ENCODE measurements at places on chromosomes 4 and X.

- no peak for DNase-seq
Measured at GRCh38 chr4:89285745-89286144, 21.9 kb downstream of the GPRIN3 start.

- no peak for DNase-seq
Measured at GRCh38 chrX:36504625-36505024, 503.5 kb upstream of the FAM47C start.

DNA sequence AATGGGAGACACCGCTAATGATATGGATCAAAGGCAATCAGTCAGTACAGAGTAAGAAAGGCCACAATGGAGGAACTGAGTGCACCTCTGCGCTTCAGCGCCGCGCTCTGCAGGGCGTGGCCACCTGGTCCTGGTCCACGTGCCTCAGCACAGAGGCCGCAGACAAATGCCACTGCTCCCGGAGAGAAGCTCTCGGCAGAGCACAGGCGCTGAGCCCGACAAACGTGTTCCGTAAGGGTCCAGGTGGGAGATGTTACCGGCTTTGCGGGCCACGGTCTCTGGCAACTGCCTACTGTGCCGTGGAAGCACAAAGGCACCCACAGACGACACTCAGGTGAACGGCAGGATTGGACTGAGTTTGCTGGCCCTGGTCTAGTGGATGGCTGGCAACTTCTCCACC, 68.9 kb downstream of the ACOX3 start:
- DNase-seq: no peak

GRCh38 chrX:103817502-103817901, 14.6 kb downstream of the RAB9B start:
- DNase-seq: no peak

GRCh38 chr4:182593864-182594263, 323.3 kb downstream of the DCTD start:
- no peak for DNase-seq

- DNase-seq: no peak
Measured at GRCh38 chrX:115462406-115462805, 98.6 kb upstream of the PLS3 start.

- no peak for DNase-seq
Measured at GRCh38 chr4:30920043-30920442, 199.9 kb downstream of the PCDH7 start.

- no peak for DNase-seq
Measured at GRCh38 chrX:153539171-153539978, 21.9 kb downstream of the ATP2B3 start.

DNA sequence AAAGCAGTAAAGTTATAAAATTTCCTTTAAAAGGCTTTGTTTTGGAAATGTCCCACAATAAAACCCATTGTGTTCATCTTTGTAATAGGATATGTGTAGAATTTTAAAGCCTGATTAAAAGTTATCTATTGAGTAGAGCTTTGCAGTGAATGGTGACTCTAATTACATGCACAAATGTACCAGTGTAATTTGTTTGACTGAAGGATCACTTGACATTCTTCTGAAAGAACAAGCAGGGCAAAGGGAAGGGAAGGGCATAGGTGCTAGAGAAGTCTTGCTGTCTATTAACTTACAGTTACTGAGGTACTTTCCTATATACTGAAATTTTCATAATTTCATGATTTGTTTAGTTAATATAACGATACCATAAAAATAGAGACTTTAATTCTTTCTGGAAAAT, 70.8 kb downstream of the STIM2 start:
- DNase-seq: no peak

DNA sequence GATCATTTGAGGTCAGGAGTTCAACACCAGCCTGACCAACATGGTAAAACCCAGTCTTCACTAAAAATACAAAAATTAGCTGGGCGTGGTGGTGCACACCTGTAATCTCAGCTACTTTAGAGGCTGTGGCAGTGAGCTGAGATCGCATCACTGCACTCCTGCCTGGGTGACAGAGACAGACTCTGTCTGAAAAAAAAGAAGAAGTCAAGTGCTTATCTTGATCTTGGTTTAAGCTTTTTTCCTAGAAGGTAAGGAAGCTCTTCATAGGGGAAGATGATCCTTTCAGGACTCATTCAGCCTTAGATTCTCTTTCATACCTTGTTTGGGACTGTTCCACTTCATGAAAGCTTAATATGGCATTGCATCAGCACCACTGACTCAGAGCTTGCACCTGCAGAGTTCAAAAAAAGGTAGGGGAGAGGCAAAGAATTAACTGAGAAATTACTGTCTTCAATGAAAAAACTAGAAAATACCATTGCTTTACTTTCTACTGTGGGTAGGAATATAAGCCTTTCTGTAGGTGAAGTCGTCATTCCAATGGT, 70.8 kb upstream of the EPGN start:
- no peak for DNase-seq

GRCh38 chr4:73608689-73609594, 11.3 kb downstream of the RASSF6 start:
- DNase-seq: no peak

- DNase-seq: no peak
Measured at GRCh38 chrX:17616936-17617335, 120.4 kb upstream of the SCML1 start.

DNA sequence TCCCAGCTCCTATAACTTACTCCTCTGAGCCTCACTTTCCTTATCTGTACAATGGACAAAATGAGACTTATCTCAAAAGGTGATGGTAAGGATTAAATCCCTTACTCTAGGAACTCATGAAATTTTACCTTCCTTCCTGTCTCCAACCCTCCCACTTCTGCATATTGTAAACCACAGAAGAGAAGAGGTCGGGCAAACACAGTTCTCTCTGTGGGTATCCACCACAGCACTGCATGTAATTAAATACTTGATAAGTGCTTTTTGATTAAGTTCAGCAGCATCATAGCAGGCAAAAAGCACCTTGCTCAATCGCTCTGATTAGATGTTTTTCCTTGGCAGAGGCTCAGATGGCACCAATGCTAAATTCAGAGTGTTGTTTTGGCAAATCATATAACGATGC, 17.3 kb upstream of the TMEM192 start:
- no peak for DNase-seq

DNA sequence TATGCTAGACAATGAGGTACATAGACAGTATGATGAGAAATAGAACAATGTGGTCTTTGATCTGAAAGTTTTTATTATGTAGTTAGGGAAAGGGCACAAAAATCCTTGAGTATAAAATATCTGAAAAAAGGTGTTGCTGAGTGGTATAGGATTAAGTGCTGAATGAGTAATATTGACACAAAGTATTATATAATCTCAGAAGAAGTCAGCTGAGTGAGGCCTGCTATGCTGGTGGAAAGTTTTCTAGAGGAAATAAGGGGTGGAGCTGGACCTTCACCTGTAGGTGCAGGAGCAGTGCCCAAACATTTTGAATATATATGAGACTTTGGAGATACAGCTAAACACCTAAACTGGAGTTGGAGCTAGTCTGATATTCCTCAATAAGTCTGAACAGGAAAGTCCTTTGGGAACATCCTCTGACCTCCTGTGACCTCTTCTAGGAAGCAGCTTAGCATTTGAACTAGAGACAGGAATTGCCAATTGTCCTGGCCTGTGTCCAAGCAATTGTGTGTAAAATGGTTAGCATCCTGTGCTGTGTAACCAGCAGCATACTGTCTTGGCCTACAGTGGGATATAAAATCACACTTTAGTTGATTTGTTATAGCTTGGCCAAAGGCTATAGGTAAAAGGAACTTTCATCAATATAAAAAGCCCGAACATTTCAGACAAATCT, 285.3 kb downstream of the ANKRD50 start:
- no peak for DNase-seq

DNA sequence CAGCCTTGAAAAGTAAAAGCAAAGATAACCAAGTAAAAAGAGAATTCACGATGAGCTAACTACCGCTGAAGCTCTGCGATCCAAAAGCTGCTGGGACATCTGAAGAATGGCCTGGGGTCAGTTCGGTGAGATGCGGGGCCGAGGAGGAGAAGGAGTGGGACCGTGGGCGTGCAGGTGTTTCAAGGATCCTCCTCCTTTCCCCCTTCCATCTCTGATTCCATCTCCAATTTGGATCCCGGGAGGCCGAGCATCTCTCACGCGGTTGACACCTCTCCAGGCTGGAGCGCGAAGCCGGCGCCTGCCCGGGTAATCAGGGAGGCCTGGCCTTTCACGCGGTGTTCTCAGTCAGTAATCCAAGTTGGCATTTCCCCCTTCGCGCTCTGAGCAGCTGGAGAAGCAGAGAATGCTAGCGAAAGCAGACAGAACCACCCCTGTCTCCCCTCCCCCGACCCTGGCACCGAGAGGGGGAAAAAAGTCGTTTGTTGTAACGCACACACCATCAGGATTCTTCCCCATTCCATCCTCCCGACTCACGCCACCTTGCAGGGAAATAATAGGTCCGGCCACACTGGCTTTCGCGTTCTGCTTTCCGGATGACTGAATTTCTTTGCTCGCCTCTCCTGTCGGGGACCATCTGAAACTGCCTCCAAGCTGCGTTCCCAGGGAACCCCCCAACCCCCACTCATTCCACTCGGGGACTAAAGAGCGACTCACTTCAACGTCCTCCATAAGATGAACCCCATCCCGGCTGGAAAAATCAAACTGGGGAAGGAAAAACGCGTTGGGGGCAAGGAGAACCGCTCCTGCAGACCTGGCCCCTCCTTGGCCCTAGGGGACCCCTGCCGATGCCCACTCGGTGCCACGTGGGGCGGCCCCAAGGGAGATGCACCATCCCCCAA, 6.5 kb downstream of the NEUROG2 start:
- no peak for DNase-seq

DNA sequence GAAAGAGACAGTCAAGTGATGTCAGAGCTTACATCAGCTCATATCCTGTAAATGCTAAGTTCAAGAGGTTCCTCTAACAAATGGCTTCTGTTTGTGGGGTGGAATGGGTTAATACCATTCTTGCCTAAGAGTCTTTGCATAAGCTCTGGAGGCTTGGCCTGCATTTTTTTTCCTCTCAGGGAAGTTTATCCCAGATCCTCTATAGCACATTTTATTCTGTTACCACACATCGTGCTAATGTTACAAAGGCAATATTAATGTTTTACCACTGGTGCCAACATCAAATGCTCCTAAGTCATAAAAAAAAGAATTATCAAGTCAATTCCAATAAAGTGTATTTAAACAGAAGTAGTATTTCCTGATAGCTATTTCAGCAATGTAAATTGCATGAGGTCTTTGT, 2.9 kb upstream of the ADH6 start:
- no peak for DNase-seq

GRCh38 chrX:120697053-120697452, 67.2 kb upstream of the C1GALT1C1 start:
- peak; percentile 16 for DNase-seq

- DNase-seq: no peak
Measured at GRCh38 chr4:15868111-15868510, 70.4 kb downstream of the FGFBP1 start.

GRCh38 chrX:57137501-57137900, 304 bp upstream of the SPIN2A start:
- DNase-seq: no peak

GRCh38 chrX:52422884-52423283, 54.1 kb downstream of the XAGE2 start:
- no peak for DNase-seq

DNA sequence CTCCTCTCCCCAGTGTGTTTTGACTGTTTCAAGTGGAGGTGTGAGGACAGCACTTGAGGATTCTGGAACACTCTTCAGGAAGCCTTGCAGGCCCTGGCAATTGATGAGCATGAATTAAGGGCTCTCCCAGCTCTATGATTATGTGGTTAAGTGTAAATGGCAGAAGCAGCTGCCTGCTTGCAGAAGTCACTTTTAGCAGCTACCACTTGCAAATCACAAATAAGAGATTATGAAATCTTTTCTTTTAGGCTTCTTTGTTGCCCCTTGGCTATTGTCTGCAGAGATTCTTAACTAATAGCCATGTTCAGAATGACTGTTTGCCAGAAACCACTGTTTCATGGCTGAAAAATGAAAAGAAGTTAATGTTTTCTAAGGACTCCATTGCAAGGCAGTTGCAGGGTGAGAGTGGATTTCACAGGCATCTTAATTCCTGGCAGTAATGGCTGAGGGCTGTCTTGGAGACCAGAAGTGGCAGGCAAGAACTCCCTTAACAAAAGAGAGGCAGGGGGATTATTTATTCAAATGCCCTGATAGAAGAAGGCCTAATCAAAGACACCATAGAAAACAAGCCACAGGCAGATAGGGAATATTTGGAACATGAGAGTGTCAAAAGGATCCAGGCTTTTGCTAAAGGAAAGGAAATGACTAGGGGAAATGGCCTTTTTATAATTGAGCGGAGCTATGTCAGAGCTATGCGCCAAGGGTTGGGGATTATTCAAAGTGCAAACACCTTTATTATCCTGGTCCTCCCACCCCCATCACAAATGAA, 8.3 kb upstream of the HOPX start:
- no peak for DNase-seq

DNA sequence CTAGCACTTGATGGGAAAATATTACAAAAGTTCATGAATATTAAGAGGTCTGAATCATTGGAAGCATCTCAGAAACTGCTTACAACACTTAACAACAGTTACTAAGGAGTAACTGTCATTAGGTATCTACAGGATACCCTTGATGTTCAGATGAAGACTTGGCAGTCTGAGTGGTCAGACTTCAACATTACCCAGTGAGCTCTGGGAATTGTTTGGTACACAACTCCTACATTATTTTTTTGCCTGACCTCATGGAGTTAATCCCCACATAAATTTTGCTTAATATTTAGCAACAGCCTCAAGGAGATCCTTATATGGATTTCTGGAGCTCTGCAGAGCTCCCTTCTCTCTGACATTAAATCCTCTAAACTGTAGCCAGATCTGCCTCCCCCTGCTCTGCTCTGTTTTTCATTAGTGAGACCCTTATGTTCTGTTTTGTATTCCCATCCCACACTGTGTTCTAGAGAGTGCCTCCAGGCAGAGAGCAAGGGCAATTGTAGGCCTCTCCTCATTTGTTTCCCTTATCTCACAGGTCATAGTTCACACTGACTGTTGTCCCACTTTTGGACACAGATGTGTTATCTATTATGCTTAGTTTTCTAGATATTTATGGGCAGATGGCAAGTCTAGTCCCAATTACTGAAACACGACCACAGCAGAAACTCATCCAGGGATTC, 368.8 kb downstream of the GASK1B start:
- DNase-seq: no peak

- DNase-seq: no peak
Measured at GRCh38 chrX:46630141-46630540, 56.6 kb downstream of the CHST7 start.

DNA sequence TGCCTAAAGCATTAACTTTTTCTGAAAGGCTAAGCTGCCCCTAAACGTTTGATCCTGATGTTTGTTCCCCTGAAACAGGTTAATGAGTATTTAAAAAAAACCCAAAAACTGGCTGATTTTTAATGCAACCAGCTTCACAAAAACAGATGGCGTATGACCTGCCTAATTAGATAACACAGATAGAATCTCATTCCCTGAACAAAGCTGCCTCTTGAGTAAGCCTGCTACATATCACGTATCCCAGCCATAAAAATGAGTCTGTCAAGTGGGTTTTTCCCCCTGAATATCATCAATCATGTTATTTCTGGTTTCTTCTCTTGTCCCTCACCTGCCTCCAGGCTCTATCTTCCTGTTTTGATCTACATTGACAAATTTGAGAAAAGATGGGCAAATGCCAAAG, 154.2 kb upstream of the FAM9B start:
- DNase-seq: no peak

Measured in GM12864 (cell line).